ENCODE measurements at places on chromosomes 2 and 18.

GRCh38 chr2:86081724-86082123, 24.0 kb downstream of the POLR1A start:
- no peak for DNase-seq

DNA sequence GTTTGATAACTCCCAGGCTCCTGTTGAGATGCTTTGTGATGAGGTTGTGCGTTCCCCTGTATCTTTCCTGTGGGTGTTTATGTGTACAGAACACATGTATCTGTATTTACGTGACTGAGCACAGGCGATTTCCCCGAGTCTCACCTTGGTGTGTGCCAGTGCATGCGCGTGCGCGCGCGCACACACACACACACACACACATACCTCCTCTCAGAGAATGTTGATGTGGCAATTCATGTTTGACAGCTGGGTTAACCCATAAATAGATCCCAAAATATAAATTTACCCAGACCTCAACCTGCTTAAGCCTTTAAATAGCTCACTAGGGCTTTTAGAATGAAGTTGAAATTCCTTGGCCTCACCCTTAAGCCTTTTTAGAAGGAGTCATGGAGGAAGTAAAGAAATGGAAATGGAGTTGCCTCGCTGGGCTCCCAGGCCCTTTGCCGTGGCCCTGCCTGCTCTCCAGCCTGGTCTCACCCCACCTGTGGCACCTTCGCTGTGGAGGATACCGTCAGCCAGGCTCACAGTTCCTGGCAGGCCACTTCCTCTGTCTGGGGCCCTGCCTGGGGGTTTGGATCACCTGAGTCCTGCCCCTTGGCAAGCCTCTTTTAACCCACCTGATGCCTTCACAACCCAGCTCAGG, 20.3 kb downstream of the AGAP1 start:
- DNase-seq, result no peak

GRCh38 chr2:80515964-80516363, 211.4 kb upstream of the LRRTM1 start:
- no peak for DNase-seq

DNA sequence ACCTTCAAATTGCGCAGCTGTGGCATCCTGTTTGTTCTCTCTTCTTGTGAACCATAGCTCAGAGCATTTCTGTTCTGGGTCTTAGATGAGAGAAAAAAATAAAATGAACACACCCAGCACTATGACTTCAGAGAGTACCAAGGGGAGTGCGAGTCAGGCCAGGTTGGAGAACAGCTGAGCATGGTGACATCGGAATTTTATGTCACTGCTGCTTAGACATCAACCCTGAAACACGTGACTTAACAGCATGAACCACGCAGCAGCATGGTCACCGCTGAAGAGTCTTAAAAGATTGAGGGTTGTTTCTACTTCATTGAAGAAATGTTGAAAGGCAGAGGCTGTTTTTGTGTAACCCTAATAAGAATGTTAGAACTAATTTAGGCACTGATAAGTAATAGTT, 288.8 kb upstream of the SOX11 start:
- DNase-seq, result no peak

GRCh38 chr18:49399003-49399402, 61.4 kb downstream of the DYM start:
- DNase-seq, result no peak

DNA sequence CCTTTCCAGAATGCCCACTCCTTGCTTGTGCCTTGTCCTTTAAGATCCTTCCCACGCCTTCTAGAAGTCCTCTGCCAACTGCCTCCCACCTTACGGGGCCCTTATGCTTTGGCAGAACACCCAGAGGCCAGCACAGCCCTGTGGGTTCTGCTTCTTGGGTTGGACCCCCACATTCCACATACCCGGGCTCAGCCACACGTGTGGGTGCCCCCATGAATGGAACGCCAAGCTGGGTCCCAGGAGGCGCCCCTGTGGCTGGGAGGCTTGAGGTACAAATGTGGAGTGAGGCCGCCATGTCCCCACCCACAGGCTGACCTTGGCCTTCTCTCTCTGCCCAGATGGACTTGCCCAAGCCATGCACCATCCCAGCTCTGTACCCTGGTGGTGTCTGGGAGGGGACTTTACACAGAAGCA, 74.2 kb downstream of the STPG4 start:
- DNase-seq, result no peak

DNA sequence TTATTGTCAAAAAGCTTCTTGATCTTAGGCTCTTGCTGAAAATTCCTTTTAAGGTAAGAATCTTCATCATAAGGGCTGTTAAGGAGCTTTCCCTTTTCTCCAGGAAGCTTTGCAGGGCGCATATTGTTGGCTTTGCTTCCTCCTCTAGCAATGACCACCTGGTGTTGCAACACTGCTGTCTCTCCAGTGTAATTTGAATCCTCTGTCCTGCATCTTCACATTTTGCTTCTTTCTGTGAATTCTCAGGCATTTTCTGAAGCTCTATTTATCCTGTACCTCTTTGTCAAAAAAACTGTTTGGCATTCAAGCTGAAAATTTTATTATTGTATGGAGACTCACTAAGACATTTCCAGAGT, 533.1 kb upstream of the CHAC2 start:
- no peak for DNase-seq

- DNase-seq, result no peak
Observed at GRCh38 chr2:27282892-27283291, 663 bp downstream of the TRIM54 start.

DNA sequence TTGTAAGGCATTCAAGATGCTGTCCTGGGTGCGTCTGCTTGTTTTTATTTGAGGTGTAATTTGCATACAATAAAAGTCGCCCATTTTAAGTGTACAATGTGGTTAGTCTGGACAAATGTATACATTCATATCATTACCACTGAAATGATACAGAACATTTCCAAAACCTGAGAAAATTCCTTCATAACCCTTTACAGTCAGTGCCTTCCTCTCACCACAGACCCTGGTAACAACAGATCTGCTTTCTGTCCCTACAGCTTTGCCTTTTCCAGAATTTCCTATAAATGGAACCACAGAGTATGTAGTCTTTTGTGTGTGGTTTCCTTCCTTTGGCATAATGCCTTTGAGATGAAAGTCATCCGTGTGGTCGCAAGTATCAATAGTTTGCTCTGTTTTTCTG, 45.8 kb upstream of the NFU1 start:
- no peak for DNase-seq

DNA sequence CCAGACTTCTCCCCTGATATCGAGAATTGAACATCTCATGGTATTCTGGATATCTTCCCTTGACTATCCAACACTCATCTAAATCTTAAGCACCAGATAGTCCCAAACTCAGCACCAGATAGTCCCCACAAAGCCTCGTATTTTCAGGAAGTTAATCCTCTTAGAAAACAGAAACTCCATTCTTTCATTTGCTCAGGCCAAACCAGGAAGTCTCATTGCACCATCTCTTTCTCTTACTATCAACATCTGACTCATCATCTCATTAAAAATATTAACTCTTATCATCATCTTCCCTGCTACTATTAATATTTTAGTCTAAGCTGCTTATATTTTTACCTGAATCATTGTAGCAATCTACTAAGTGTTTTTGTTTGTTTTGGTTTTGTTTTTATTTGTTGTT, 286.4 kb downstream of the GALNT13 start:
- no peak for DNase-seq

GRCh38 chr2:42117923-42118753, 51.0 kb upstream of the EML4 start:
- DNase-seq, result no peak

GRCh38 chr18:9022397-9023155, 79.9 kb upstream of the NDUFV2 start:
- DNase-seq, result no peak

- no peak for DNase-seq
Observed at GRCh38 chr2:40760071-40760666, 308.3 kb upstream of the SLC8A1 start.

DNA sequence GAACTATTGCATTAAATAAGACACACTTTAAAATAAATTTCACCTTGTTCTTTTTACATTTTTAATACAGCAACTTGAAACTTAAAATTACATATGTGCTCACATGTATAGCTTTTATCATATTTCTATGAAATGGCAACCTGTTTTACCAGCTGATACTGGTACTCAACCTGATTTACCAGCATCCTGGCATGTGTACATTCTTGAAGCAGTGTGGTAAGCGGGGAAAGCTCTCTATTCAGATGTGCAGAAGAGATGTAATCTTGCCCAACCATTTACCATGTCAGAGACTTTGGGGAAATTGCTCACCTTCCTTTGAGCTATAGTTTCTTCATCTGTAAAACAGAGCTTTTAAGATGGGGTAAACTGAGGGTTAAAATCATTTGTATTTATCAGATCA, 133.2 kb downstream of the CCDC148 start:
- no peak for DNase-seq

GRCh38 chr2:201937343-201937742, 96.3 kb upstream of the FZD7 start:
- DNase-seq, result no peak

DNA sequence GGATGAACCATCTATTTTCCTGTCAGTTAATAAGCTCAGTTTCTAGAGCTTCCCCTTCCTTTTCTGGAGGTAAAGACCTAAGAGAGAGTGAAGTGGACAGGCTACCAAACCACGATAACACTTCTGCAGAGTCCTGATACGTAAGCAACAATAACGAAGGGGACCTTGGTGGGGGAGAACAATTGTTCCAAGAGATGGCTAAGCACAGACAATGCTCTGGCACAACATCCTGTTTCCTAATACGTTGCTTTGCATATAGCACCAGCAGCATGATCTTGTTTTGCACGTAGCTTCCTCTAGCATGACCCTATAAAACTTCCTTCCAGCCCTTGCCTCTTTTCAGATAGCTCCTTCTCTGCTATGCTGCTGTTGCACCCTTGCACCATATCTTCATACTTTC, 247.3 kb downstream of the RAD51AP2 start:
- no peak for DNase-seq

DNA sequence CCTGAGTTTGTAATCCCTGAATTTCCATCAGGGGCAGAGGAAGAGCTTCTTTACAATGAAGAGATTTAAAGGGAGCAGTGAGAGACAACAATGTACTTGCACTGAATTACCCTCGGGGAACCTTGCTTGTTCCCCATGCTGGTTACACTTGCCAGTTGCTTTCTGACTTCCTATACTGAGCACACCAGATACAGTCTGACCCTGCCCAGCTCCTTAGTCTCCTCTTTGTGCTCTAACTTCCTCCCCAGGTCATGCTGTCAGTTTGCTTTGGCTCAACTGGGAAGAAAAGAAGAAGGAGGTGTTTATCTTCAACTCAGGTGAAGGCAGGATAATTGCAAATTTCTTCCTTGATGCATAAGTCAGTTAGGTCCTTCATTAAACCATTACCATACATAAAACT, 658.4 kb downstream of the NYAP2 start:
- DNase-seq, result no peak

DNA sequence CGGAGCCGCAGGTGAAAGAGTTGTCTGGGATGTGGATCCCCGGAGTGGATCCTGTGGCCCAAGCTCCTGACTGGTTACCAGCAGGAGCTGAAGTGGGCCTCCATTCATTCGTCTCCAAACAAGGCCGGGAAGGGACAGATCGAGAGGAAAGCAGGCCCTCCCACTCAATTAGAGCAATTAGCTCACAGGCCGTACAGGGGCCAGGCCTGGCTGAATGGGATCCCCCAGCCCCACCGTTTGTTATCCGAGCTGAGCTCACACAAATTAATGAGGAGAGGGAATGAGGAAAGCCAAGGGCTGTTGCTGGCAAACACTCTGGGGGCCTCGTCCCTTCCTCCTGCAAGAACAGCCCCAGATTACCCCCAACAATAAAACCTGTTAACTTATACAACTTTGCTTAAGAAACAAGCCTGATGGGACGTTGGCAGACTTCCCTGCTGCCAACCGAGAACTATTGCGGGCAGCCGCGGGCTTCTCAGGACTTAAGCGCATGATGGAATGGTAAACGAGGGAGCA, 338.0 kb downstream of the BCL11A start:
- DNase-seq, result no peak

GRCh38 chr2:187593697-187594096, 39.5 kb upstream of the TFPI start:
- no peak for DNase-seq

DNA sequence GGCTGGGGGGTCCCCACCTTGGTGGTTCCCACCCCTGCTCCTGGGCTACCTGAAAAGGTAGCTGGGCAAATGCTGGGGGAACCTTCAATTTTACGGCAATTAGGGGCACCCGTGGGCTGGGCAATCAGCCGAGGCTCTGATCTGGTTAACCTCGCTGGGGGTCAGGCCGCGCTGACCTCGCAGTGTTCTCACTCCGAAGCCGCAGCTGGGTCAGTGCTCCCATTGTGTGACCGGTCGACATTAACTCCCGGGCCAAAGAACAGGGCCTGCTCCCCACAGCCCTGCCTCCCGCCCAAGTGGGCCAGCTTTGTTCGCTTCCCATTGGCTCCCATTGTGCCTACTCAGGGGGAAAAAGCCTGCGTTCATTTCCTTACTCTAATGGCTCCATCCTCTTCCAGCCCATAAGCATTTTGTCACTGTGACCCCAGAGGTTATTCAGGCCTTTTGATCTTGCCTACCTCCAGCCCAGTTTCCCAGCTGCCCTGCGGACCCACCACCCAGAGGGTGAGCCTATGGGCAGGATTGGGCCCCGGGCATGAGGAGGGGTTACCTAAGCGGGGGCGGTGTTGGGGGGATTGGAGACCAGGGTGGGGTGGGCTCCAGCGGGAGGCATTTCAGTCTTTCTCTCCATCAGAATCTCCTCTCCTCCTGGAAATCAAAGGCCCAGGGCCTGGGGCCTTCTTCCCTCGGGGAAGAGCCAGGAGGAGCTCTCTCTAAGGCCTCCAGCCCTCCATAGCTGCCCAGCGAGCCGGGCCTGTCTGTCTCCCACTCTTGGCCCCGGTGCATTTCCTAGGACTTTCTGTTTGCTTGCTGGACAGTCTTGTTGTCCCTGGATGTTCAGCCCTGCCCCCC, 90.1 kb downstream of the MYCN start:
- no peak for DNase-seq

GRCh38 chr2:62334009-62334408, 138.1 kb downstream of the B3GNT2 start:
- no peak for DNase-seq

GRCh38 chr2:169320561-169320960, 41.8 kb downstream of the LRP2 start:
- DNase-seq, result no peak

DNA sequence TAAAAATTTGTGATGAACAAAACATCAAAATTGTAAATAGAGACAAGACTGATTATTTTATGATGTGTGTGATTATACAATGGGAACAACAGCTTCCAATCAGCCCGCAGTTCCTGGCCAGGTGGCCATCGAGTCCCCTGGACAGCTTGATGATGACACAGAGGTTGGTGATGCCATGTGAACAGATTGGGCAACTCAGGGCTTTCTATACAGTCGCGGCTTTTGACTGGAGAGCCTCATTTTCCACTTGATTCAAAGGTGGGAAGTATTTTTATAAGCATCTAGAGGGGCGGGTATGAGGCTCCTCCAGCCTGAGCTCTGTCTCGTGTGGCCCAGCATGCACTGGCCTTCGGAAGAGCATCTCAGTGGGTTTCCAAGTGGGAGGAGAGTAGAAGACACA, 14.9 kb upstream of the HPCAL1 start:
- no peak for DNase-seq

- no peak for DNase-seq
Observed at GRCh38 chr2:39996653-39997080, 217.6 kb upstream of the THUMPD2 start.
